Activated T-cell treated with anti-CD3 and anti-CD28 coated beads, Interleukin-2, amount 50 U/mL, for 72 hours (primary cell): ENCODE measurements at places on chromosomes 11 and 22.
A peak's percentile ranks its signal among the peaks of the same experiment; 100 is the strongest.

DNA sequence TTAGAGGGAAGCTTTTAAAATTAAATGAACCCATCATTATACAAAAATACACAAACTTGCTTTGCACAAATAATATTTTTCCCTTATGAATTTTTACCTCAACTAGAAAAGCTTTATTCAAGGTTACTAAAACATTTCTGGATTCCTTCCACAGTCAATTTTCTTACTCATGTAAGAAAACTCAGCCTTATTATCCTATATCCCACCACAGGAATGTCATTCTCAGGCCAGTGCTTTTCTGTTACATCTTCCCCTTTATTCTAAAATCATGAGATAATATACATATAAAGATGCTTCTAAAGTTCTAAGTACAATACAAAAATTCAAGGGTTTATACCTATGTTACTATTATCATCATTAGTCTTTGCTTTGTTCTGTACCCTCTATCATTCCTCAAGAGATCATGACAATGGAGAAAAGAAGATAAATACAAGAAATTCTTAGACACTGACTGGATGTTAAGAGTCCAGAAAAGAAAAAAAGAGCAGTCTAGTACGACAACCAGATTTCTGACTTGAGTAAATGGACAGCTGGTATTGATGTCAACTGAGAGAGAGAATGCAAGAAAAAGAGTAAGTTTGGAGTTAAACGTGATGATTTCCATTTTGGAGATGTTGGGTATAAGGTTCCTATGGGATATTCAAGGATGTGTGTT, 60.3 kb downstream of the MTMR2 start:
- peaks cover 8% of the 10 kb centered on the region for H3K4me1 ChIP-seq
- no peak overlapping the region for H3K4me3 ChIP-seq
- no peak for DNase-seq

- H3K4me1 ChIP-seq: peaks cover 8% of the 10 kb centered on the region
- H3K36me3 ChIP-seq: no peaks in the 10 kb centered on the region
- no peak for DNase-seq
Observed at GRCh38 chr11:43376594-43376993, 17.9 kb downstream of the TTC17 start.

GRCh38 chr11:120830085-120830620, 193.7 kb upstream of the TBCEL start:
- no peaks in the 10 kb centered on the region for H3K4me1 ChIP-seq
- no peaks in the 10 kb centered on the region for H3K36me3 ChIP-seq
- H3K27ac ChIP-seq: no peak overlapping the region
- peaks cover 15% of the 10 kb centered on the region for H3K27me3 ChIP-seq
- no peak overlapping the region for H3K4me3 ChIP-seq
- DNase-seq: no peak

DNA sequence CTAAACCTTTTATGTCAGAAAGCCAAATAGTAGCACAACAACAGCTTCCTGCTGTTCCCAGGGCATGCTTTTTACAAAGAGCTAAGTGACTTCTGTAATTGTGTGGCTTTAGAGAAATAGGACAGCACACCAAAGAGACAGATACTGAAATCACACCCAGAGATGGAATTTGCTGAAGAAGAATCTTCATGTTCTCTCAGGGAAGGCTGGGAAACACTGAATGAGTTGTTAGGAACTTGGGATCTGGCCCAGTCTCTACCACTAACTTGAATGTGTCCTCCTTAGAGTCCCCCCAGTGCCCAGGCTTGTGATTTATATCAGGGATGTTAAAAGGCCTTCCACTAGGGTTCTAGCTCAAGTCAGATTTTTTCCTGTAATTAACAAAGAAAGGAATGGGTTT, 175.2 kb downstream of the DBX1 start:
- peaks cover 17% of the 10 kb centered on the region for H3K4me1 ChIP-seq
- DNase-seq: no peak
- no peak overlapping the region for H3K4me3 ChIP-seq
- no peaks in the 10 kb centered on the region for H3K36me3 ChIP-seq
- peaks cover 27% of the 10 kb centered on the region for H3K27me3 ChIP-seq
- peak overlapping the region; percentile 23 for H3K27ac ChIP-seq

DNA sequence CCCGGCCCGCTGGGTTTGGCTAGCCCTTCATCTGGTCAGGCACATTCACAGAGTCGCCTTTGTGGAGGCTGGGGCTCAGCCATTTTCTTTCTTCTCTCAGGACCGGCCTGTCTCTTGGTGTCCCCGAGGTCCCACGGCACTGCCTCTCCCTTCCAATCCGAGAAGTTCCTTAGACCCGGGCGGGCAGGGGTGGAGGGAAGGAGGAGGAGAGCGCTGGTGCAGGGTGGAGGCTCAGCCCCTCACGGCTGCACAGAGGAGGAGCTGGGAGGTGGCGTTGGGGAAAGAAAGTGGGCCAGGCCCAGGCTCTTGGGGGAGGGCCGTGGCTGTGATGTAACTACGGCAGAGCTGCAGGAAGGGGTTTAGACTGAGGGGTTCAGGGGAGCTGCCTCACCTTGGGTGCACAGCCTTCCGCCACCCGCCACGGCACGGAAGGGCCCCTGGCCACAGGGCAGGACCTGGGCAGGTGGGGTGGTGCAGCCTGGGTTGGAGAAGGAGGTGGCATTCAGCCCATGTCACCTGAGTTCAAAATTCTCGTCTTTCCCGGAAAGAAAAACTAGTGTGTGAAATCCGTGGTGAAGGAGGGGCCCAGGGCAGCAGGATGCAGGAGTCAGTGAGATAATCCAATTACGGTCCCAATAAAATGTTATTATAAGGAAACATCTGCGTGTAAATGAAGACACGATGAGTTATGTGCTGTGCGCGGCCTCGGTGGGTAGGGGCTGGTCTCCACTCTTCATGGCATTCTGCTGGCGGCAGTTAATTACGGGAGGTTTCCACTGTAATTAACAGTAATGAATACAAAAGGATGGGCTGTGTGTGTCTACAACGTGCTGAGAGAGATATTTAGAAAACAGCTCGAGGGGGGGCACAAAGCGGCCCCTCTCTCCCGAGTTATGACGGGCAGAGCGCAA, 1.7 kb downstream of the BRSK2 start:
- H3K4me1 ChIP-seq: no peaks in the 10 kb centered on the region
- no peak overlapping the region for H3K27ac ChIP-seq
- H3K27me3 ChIP-seq: peaks cover 29% of the 10 kb centered on the region
- DNase-seq: no peak
- H3K4me3 ChIP-seq: peak overlapping the region; percentile 58
- no peaks in the 10 kb centered on the region for H3K36me3 ChIP-seq

DNA sequence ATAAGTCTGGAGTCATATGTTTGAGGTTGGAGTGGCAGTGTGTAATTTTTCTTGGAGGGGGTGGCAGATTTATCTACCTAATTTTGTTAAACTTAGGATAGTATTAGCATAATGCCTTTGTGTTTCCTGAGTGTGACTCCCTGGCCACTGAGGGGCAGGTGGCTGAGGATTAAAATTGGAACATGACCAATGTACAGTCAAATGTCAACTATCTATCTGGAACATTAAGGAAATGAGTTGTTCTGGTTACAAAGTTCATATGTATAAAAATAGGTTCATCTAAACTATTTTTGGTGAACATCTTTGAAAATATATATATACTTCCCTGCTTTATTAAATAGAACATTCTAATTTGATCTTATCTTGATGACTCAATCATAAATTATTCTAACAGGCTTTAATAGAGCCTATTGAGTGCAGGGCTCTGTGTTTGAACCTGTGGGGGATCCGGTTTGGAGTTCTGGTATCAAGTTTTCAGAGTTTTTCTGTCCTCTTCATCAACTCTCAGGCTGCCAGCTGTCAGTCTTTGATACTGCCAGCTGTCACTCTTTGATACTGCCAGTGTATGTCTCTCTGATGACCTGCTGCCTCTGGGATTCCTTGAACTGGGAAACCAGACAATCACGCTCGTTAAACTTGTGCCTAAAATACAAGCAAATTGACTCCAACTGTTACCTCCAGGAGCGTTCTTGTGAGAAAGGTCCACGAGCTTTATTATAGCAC, 309.6 kb downstream of the METTL15 start:
- H3K4me1 ChIP-seq: no peaks in the 10 kb centered on the region
- no peak overlapping the region for H3K4me3 ChIP-seq
- DNase-seq: no peak
- H3K27me3 ChIP-seq: no peaks in the 10 kb centered on the region
- H3K27ac ChIP-seq: no peak overlapping the region

DNA sequence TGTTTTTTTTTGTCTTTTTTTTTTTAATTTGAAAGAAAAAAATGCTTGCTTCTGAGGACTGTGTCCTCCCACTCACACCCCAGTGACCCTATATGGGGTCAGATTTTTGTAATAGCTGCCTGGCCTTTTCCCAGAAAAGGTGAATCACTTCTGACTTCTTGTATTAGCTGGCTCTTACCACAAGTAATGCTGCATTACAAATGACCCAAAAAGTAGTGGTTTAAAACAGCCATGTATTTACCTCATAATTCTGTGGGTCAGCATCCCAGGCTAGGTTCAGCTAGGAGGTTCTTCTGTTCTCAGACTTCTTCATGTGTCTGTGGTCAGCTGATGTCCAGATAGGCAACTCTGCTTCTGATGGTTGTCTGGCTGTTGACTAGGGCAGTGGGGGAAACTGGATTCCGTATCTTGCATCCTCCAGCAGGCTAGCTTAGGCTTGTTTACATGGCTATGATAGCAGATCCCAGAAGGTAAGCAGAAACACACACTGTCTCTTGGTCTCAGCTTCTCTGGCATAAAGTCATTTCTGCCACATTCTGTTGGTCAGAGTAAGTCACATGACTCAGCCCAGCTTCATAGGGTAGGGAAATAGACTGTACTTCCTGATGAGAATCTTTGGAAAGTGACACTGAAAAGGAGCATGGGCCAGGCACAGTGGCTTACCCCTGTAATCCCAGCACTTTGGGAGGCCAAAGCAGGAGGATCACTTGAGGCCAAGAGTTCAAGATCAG, 19.5 kb downstream of the LHFPL7 start:
- H3K4me1 ChIP-seq: peaks cover 4% of the 10 kb centered on the region
- H3K27me3 ChIP-seq: peaks cover 23% of the 10 kb centered on the region
- H3K4me3 ChIP-seq: no peak overlapping the region
- DNase-seq: no peak
- no peak overlapping the region for H3K27ac ChIP-seq

DNA sequence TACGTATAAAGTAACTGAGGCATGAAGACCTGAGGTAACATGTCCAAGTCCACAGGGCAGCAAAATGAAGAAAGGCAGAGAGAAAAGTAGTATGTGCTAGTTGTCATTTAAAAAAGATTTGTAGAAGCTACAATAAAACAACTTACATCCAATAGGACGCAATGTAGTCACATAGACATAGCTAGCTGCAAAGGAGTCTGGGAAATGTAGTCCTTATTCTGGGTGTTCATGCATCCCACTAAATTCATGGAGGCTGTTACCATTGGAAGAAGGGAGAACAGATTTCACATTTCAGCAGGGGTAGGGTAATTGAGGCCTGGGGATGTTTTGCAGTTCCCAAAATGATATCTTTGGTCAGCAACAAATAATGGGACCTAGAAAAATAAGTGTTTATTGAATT, 571.4 kb downstream of the MIAT start:
- no peaks in the 10 kb centered on the region for H3K4me1 ChIP-seq
- H3K4me3 ChIP-seq: no peak overlapping the region

- peaks cover 15% of the 10 kb centered on the region for H3K4me1 ChIP-seq
- H3K27me3 ChIP-seq: peaks cover 31% of the 10 kb centered on the region
- no peak overlapping the region for H3K27ac ChIP-seq
- DNase-seq: no peak
- no peak overlapping the region for H3K4me3 ChIP-seq
Observed at GRCh38 chr11:8745431-8746253, 63.0 kb downstream of the RPL27A start.

GRCh38 chr11:57055744-57056143, 67.0 kb downstream of the OR5AK2 start:
- H3K27ac ChIP-seq: no peak overlapping the region
- H3K4me1 ChIP-seq: no peaks in the 10 kb centered on the region
- H3K36me3 ChIP-seq: no peaks in the 10 kb centered on the region
- H3K4me3 ChIP-seq: no peak overlapping the region

DNA sequence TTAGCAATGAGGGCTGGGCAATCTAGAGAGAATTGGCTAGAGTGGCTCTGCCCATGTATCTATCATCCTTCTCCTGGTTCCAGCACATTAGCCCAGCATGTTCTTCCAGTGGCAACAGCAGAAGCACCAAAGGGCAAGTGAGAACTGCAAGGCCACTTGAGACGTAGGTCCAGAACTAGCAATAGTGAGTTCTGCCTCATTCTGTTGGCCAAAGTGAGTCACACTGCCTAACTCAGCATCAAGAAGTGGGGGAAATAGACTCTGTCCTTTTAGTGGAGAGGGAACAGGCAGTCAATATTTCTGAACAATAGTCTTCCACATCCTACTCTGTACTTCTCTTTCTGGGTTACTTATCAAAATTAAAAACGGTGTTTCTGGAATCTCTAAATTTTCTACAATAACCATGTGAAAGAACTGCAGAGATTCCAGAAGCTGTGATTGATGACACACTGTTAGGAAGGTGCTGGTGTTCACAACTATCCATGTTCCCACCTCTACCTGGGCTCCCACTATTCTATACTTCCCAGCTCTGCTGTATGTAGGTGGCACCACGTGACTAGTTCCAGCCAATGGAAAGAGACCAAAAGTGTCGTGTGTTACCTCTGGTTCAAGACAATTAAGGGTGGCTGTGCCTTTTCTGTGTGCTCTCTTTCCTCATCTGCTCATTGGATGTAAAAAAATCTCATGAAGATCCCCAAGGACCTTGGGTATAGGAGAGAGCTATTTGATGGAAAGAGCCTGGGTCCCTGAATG, 23.4 kb upstream of the GRK3 start:
- H3K27me3 ChIP-seq: no peaks in the 10 kb centered on the region
- H3K27ac ChIP-seq: no peak overlapping the region
- H3K4me3 ChIP-seq: no peak overlapping the region
- DNase-seq: no peak
- H3K4me1 ChIP-seq: no peaks in the 10 kb centered on the region
